Stimulated activated CD4-positive, alpha-beta T cell treated with anti-CD3 and anti-CD28 coated beads, Interleukin-1b, Interleukin-23, amount 100 ng/mL, for 4 hours (primary cell): ENCODE measurements at places on chromosomes 13 and 19.

DNA sequence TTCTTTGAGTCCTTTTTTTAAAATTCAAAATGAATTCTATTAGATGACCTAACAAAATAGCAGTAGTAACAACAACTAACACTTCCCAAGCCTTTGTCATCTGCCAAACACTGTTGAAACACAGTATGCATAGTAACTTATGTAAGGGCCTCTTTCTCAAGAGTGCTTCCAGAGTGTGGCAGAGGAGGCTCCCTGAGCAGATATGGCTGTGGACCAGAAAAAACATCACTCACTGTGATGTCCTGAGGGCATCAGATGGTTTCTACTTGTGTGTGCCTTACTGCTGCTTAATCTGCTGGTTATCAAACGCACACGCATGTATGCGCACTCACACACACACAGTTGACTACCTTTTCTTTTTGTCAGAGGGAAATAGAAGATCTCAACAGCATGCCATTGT is 110.8 kb downstream of the DLEU7 start:
- DNase-seq: no peak

GRCh38 chr19:58569943-58570670 is 3.0 kb downstream of the MZF1 start:
- DNase-seq: no peak

DNA sequence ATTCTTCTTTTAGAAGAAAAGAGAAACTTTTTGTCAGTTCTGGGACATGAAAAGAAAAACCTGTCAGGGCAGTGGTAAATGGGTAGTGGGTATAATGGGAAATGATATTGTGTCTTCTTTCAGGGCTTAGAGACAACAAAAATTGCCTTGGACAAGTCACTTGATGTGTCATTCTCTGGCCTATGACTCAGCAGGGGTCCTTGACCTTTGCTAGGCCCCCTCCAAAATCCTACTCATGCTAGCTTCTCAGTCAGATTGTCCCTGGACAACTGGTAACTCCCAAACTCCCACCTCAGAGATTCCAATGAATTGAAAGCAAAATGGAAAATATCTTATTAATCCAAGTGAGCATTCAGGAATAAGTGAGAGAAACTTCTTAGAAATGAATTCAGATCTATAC is 258.8 kb upstream of the SPRY2 start:
- DNase-seq: no peak

DNA sequence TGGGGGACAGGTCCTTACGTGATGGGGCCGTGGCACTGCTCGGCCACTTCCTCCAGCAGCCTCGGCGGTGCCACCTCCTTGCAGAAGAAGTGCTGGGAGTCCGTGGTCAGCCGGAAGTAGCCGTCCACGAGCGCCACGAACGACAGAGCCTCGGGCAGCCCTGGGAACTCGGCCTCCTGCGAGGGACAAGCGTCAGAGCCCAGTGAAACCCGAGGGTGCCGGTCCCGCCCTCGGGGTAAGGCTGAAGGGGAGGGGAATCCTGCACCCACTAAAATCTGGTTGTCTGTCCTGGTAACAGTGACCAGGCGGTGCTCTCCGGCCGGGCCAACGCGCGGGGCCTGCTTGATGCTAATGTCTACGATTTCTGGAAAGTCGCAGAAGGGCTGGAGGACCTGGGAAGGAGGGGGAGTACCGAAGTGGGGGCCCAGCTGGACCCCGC is 6.4 kb downstream of the JAK3 start:
- DNase-seq: no peak

DNA sequence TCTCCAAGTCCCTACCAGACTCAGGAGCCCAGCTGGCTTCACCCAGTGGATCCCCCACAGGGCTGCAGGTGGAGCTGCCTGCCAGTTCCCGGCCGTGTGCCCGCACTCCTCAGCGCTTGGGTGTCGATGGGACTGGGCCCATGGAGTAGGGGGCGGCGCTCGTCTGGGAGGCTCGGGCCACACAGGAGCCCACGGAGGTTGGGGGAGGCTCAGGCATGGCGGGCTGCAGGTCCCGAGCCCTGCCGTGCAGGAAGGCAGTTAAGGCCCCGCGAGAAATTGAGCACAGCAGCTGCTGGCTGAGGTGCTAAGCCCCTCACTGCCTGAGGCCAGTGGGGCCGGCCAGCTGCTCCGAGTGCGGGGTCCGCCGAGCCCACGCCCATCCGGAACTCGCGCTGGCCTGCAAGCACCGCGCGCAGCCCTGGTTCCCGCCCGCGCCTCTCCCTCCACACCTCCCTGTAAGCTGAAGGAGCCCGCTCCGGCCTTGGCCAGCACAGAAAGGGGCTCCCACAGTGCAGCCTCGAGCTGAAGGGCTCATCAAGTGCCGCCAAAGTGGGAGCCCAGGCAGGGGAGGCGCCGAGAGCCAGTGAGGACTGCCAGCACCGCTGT is 1771.1 kb downstream of the OLFM4 start:
- DNase-seq: no peak

DNA sequence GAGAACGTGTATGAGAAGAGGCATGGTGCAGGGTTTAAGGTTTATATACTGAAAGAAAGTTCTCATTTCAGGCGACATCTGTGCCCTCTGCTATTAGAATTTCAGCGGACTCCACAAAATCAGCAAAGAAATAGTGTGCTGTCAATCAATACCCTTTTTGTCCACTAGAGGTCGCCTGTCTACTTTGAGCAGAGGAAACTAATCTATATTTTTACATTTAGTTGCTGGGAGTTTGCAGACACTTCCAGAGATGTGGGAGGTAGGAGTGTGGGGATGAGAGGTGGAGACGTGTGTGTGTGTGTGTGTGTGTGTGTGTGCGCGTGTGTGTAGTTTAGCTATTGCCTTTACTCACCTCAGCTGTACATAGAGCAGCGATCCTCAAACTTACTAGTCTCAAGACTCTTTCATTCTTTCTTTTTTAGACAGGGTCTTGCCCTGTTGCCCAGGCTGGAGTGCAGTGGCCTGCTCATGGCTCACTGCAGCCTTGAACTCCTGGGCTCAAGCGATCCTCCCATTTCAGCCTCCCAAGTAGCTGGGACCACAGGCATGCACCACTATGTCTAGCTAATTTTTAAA is 9.7 kb downstream of the INAFM1 start:
- DNase-seq: peak; percentile 67

GRCh38 chr13:42028113-42028799 is 20.2 kb upstream of the DGKH start:
- DNase-seq: no peak
